IPS-NIHi11 (cell line): ENCODE measurements at places on chromosomes 7 and 10.
A peak's percentile ranks its signal among the peaks of the same experiment; 100 is the strongest.

DNA sequence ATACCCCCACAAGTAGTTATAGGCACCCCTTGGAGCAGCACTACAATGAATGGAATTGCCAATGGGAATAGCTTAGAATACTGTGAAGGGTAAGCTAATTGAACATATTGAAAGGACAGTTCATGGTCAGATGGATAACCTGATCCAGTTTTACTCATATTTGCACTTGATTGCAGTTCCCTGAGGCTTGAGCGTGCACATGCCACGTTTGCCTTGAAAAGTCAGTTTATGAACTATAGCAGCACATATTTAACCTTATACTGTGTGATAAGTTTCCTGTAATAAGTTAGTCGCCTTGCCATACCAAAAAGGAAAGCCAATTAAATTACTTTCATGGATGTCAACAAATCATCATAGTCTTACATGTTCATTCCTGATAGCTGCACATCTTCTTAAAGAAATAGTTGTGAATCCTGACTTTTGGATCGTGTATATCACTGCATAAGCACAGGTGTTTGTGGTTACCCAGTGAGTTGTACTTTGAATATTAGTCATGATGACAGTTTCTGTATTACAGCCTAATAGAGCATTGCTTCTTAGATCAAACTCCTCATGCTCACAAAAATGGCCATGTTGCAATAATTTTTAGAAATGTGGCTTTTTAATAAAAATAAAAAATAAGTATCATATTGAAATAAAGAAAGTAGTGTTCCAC lies 21.6 kb downstream of the DNTT start:
- no peak for DNase-seq

DNA sequence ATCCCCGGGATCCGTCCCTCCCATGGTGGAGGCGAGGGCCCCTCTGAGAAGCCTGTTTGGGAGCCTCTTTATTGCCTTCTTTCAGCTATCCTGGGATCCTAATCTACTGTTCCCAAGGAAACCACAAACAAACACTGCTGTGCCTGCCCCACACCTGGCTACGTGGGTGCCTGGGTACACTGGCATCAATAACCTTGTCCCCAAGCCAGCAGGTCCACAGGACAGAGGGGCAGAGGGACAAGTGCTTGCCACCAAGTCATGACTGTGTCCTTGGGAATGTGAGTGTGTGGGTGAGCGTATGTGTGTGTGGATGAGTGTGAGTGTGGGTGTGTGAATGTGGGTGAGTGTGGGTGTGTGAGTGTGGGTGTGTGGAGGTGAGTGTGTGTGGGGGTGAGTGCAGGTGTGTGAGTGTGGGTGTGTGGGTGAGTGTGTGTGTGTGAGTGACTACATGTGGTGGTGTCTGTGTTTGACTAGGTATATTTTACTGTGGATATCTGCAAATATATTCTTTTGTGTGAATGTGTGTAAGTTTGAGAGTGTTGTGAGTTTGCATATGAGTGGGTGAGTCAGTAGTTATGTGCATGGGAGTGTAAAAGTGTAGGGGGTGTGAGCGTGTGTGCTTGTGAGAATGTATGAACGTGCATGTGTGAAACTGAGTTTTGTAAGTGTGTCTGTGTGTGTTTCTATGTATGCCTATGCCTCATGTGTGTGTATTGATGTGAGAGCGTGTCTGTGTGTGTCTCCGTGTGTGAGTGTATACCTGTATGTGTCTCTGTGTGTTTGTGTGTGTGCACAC lies 96.1 kb downstream of the TNS3 start:
- no peak for DNase-seq

DNA sequence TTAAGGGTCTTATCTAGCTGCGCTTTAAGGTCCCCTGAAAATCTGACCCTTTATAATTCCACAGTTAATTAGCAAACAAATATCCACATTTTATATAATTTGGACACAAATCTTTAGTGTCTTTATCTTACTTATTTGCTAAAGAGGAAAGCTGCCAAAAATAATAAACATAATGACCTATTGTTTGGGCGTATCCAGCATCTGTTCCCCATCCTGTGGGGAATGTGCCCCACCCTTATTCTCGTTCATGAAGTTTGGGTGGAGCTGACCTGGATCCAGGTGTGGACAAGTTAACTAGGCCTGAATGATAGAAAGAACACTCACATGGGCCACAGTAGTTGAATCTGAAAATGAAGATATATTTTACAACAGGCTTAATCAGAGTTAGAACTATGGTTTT lies 218.3 kb downstream of the CRPPA start:
- no peak for DNase-seq

DNA sequence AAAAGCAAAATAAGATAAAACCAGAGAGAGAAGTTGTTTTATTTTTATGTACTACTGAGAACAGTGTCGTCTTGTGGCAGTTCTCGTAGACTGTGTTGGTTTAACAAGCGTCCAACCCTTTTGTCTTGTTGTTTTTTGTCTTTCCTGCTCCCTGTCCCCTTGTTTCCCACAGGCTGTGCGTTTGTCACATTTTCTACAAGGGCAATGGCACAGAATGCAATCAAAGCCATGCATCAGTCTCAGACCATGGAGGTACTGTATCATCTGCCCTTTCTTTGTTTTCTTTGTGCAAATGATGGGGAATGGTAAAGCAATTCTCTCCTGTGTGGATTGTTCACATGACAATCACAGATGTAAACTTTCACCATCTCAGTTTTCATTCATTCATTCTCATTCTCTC lies 248.8 kb downstream of the CELF2 start:
- DNase-seq = no peak

DNA sequence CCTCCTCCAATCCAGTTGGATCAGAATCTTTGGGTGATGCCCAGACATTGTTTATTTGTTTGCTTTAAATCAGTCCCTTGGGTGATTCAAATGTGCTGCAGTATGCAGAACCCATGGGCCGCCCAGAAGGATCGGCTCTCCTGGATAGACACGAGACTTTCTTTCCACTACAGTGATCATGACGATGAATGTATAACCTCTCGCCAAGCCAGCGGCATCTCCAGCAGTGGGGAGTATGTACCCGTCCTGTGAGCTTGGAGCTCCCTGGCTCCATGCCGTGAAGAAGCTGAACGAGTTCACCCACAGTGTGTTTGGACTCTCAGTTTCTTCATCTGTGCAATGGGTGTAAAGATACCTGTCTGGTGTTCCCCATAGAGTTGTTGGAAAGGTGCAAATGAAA lies 162.3 kb downstream of the CAMK1D start:
- no peak for DNase-seq

GRCh38 chr10:75407713-75408508 lies 6.3 kb upstream of the ZNF503 start:
- DNase-seq = no peak

- DNase-seq = no peak
These were observed 217.3 kb downstream of the CCSER2 start for GRCh38 chr10:84545651-84546050.

GRCh38 chr7:156778201-156778600 lies 114.8 kb downstream of the LMBR1 start:
- no peak for DNase-seq

DNA sequence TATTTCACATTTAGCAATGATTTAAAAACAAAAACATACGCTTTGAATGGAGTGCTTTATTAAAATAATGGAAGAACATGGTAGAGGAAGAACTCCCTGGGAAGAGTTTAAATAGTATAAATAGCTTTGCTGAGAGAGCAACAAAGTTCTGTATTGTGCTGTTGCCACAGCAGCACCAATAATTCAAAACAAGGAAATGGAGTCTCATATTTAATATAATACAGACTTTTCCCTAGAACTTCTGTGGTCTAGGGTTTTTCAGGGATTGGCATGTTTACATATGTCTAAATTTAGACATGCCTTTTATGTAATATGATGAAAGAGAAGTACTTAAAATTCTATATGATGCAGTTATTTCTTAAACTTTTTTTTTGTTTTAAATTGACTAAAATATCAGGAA lies 217.2 kb upstream of the HDAC9 start:
- no peak for DNase-seq

DNA sequence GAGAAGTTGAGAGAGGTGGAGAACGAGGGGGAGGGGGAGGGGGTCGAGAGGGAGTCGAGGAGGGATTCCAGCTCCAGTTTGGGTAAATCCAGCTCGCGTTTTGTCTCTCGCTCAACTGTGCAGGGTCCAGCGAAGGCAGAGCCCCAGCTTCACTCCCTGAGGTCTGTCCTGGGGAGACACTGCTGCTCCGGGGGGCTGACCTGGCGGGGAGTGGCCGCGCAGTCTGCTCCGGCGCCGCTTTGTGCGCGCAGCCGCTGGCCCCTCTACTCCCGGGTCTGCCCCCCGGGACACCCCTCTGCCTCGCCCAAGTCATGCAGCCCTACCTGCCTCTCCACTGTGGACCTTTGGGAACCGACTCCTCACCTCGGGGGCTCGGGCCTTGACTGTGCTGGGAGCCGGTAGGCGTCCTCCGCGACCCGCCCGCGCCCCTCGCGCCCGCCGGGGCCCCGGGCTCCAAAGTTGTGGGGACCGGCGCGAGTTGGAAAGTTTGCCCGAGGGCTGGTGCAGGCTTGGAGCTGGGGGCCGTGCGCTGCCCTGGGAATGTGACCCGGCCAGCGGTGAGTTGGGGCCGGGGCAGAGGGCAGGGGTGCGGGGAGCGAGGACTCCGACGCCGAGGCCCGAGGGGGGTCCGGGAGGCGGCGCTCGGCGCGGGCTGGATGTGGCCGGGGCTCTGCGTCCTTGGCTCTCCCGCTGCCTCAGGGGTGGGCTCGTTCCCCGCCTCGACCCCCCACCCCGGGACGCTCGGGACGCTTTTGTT lies at the start of gene TET1:
Gene TET1, plus strand, starts transcription at position 152 of the 757 bp plus-strand sequence. CDS start 12,002 bp downstream, outside the sequence.
- peak; percentile 87 for DNase-seq

DNA sequence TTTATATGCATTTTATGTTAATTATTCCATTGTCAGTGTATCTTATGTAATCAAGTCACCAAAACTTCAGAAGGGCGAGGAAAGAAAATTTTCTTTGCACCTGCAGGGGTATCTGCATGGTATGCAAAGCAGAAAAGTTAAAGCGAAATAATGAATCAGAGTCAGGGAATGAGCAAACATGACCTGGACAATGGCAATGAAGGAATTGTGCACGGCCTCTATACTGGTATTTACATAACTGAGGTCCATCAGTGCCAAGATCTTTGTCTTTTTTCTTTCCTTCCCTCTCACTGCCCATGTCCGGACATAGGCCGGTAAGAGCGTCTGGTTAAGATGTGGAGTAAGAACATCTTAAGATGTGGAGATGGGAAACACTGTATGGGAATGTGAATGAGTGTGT lies 14.4 kb upstream of the AKR1C3 start:
- no peak for DNase-seq

DNA sequence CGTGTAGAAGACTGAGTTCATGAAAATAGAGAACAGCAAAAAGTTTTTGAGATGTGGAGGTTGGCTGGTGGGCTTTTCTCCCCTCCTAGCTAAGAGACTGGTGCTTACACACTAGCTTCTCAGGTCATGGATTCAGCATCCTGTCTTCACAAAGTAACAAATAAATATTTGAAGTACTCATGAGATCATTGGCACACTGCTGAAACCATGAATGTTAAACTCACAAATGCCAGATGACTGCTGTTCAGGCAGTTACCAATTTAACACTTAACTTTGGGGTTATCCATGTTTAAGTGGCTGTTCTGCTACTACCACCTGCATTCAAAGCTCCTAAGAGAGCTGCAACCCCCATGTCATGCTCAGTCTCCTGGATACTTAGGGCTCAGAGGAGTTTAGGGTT lies 119.0 kb upstream of the BET1 start:
- DNase-seq = no peak

- no peak for DNase-seq
These were observed 72.1 kb downstream of the PTPRE start for GRCh38 chr10:127979045-127979444.

- DNase-seq = no peak
These were observed 287.5 kb upstream of the NFE2L3 start for GRCh38 chr7:25864511-25864910.

GRCh38 chr7:120876922-120877321 lies 19.0 kb upstream of the TSPAN12 start:
- no peak for DNase-seq

GRCh38 chr10:120451968-120452367 lies 5.1 kb upstream of the PLPP4 start:
- no peak for DNase-seq

- no peak for DNase-seq
These were observed 4.7 kb upstream of the CCNJ start for GRCh38 chr10:96038476-96039387.

GRCh38 chr7:108234971-108235450 lies 104.8 kb upstream of the LAMB4 start:
- DNase-seq = no peak

GRCh38 chr10:103733045-103733419 lies 122.3 kb downstream of the SH3PXD2A start:
- no peak for DNase-seq

GRCh38 chr10:28125701-28126100 lies 126.8 kb upstream of the ODAD2 start:
- no peak for DNase-seq

- DNase-seq = no peak
These were observed 96.2 kb downstream of the GLCCI1 start for GRCh38 chr7:8064828-8065227.

DNA sequence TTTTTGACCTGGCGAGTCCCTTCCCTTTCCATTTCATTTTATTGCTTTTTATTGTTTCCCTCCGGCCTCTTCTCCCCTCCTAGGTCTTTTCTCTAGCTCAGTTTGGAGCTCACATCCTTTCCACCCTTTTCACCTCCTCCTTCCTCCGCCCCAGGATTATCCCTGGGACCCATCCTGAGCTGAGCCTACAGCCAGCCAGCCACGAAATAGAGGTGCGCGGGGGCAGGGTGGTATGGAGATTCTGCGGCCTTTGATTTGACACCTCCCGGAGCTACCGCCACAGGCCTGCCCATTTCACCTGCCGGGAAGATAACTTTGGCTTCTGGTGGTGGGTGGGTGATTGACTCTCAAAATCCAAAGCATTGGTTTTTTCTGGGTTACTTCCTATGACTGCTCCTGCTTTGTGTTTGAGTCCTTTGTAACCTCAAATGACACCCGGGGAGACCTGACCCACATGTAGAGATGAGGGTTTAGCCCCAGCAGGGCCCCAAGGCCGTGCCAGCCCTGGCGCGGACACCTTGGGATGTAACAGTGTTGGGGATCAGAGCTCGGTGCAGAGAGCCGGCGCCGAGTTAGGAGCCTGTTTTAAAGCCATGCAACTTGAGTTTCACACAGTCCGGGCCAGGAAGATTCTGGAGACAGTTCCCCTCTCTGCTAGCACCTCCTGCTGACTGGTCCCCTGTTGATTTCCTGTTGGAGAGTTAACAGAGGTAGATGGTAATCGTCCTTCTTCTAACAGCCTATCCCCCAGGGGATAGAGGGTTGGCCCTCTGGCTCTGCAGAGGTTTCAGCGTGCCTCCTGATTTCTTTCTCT lies 1.5 kb downstream of the DUSP5 start:
- DNase-seq = no peak

- peak; percentile 88 for DNase-seq
These were observed 16.0 kb upstream of the RASGEF1A start for GRCh38 chr10:43282881-43283280.

- no peak for DNase-seq
These were observed 278.1 kb downstream of the MAGI2 start for GRCh38 chr7:79175374-79175773.
